HFF-Myc (cell line): ENCODE measurements at places on chromosomes 2 and 18.

DNA sequence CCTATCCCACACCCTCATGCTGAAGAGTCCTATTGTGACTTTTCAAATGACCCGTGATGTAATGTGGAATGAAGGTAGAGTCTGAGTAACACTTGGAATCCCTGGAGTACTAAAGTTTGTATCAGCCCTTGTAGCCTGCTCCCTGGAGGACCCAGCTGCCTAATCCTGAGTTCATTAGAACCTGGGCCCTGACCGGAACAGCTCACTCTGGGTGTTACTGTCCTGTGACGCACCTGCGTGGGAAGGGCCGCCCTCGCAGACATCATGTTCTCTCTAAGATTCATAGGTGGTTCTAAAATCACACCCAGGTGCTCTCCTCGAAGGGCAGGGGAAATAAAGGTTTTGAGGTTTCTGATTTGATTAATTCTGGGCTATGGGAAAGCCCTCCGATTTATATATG, 62.3 kb downstream of the NCK2 start:
- DNase-seq, result no peak

GRCh38 chr2:164302786-164303185, 318.5 kb downstream of the GRB14 start:
- DNase-seq, result no peak

DNA sequence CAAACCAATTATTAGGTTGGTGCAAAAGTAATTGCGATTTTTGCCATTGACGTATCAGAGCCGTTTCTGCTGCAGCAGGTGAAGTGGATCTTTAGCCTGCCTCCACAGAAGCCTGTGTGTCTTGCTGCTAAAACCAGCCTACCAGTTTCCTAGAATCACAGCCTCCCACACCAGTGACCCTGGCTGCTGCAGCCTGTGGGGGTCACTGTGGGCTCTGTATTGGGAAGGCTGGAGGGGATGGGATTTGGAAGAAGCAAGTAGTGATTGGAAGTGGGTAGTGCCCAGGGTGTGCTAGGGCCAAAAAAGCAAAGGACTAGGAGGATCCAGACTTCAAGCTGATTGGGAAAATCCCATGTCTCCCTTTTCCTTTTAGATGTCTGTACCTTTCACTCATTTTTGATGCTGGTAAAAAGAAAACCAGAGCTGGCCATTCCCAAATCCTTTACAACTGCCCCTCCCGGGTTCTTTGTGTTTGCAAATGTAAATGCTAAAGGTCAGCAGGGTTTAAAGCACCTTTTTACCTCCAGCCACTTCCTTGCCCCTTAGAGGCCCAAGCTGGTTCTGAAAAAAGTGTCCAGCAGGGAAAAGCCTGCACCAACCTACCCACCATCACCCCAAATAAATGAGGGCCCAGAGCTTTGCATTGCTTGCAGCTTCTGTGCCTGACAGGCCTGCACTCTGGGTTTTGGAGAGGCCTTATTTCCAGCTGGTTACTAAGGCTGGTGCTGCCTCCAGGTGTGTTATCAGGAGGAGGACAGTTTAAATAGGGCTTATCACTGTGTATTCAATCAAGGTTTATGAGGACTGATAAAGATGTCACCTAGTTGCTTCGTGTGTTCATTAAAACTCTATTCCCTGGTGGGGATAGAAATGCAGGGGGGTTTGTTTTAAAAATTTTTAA, 172.0 kb downstream of the MIB1 start:
- DNase-seq, result no peak

DNA sequence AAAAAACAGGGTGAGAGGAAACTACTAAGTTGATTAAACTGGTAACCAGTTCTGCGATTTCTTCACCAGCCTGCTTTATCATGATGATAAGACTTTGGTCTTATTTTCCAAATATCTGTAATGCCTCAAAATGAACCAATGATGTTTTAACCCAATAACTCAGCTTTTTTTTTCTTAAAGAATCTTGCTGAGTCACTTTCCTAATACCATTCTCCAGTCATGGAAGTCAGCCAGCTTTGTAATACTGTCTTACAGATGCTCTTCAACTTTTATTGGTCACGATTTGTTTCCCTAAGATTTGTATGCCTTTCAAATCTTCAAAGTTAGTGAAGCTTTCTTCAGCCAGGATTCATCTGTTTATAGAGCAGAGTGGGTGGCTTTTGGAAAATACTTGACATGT, 47.7 kb upstream of the SMIM21 start:
- DNase-seq, result peak; percentile 93

GRCh38 chr18:35590935-35591334, 9.4 kb downstream of the GALNT1 start:
- DNase-seq, result no peak

DNA sequence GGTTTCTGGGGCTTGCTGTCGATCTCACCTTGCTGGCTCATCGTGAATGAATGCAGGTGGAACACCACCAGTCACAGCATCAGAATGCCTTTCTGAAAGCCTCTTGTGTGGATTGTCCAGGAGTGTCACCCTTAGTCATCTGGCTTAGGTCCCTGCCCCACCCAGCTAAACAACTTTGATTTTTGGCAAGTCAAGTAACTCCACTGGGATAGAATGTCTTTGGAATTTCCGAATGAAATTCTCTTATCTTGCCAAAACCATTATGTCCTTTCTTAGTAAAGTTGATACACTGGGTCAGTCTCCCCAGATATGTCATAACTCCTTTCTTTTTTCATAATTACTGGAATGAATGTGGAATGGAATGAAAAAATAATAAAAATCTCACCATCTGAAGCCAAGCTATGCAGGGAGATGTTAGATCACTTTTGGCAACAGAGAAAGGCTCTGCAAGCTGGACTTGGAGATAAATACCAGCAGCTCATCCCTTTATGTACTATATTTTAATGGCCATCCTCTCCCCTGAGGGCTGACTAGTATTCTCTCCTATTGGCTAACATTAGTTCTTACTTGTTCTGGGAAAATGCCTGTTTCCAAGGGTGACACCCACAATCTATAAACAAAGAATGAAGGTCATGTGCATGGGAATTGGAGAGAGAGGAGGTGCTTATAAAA, 35.4 kb downstream of the INSIG2 start:
- DNase-seq, result peak; percentile 35

DNA sequence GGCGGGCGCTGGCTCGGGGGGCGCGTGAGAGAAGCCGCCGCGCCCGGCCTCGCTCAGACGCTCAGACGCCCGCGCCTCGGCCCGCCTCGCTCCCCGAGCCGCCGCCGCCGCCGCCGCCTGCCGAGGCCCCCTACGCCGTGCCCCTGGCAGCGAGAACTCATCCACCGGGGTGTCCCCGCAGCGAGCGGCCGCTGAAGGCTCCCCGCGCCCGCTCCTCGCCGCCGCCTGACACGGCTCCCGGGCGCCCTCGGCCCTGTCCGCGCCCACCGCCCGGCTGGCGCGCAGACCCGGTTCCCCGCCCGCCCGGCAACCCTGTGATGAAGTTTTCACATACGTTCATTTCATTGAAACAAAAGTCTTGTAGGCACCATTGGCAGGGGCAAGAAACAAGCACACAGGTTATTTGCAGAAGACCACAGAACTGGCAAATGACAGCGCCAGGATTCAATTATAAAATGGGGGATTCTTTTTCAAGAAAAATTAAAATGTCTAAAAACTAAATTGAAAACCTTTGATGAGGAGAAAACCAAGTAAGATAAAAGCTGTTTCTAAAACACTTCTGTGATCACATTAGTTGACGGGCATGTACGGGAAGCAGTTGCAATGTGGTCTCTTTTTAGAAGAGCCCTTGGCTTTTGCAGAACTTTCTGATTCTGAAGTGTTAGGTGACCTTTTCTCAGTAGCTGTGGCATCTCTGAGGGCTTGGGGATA, 50.5 kb upstream of the TUBA3D start:
- DNase-seq, result no peak

GRCh38 chr18:23573626-23574431, 12.5 kb downstream of the NPC1 start:
- DNase-seq, result no peak

DNA sequence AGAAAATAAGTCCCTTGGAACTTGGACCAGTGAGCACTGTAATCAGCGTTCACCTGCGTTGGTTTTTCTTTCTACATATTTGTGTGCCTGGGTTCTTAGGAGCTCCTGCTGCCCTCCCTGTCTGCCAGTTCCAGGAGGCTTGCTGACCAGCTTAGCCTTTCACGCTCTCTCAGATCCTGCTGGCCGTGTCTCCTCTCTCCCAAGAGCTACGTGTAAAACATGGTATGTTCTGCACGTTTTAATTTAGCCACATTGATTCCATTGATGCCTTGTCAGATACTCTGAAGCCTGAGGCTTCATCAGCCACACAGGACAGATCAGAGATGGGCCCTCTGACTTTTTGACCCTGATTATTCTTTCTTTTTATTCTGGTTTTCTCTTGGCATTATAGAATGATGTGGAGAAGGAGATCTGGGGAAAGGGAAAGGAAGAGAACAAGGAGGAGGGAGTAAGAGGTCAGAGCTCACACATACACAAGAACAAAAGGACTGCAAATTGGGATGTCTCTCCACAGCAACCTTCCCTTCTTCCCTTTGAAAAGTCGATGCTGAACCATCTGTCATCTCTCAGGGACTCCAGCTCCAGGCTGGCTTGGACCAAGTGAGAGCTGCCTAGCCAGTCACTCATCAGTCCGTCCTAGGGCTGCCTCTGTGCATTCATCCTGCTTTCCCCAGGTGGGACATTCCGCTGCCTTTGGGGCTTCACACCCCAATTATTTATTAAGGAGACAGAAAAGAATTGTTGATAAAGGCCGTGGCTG, 152.8 kb downstream of the PIK3C3 start:
- DNase-seq, result no peak

DNA sequence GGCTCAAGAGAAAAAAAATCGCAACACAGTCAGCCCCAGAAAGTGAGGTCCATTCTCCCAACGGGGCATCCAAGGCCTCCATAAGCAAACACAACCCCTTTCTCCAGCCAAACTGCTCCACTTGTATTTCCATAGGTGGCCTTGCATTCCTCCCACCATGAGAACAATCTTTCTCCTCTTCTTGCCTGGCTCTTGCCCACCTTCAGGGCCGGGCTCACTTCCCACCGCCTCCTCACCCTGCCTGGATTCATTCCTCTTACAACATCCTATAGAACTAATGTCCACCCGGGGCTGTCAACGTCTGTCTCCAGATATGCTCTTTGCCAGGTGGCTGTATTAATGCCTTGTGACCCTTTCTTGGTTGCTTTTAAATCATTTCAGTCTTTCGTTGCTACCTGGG, 124.5 kb downstream of the SMAD7 start:
- no peak for DNase-seq

DNA sequence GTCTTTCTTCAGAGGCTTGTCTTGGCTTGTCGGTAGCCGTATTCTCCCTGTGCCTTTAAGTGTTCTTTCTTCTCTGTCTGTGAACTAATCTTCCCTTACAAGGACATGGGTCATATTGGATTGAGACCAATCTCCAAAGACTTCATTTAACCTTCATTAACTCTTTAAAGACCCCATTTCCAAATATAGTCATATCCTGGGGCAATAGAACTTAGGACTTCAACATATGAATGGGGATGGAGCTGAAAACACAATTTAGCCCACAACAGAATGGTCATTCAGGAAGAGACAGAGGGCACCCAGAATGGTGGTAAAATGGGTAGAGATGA, 82.1 kb upstream of the TANK start:
- DNase-seq, result no peak

GRCh38 chr18:6239716-6240115, 175.0 kb downstream of the L3MBTL4 start:
- DNase-seq, result no peak

DNA sequence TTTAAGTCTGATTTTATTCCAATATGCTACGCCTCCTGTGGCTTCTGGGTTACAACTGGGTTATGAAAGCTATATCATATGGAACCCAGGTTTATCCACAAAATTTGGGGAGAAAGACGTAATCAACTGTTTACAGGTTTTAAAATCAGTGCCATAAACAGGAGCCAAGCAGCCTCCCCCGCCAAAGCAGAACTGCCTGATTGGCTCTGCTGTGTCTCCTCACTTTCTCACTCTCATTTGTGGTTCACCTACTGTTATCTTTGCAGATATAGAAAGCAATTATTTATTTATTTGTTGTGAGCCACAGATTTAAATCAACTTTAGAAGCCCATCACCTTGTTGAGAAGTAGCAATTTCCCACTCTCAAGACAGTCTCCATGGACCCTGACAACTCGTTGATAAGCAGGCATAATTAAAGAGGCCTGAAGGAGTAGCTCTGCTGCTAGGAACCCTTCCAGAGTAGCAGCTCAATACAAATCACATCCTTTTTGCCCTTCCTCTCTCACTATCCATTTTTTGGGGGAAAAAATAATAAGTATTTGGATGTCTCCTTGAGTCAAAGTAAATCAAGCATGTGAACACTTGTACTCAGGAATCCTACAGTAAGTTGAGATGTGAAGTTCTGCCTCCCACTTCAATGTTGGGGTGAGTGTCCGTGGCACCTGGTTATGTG, 191.0 kb upstream of the CCDC150 start:
- no peak for DNase-seq

GRCh38 chr2:37664231-37664643, 7.2 kb downstream of the CDC42EP3 start:
- no peak for DNase-seq

DNA sequence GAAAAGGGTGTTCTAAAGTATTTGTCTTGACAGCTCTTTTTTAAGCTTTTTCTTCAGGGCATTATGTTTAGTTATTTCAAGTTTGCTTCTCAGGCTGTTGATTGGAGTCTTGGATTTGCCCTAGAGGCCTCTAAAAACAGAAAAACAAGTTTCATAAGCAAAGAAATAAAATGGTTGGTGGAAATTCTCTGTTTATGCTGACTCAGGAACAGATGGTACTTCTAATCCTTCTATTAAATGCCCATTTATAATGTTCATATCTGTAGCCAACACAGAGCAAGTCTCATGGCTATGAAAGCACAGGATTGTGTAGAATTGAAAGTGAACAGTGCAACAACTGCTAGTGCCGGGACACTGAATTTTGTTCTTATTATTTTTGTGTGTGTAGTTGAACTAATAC, 60.4 kb downstream of the KCNJ3 start:
- DNase-seq, result no peak

DNA sequence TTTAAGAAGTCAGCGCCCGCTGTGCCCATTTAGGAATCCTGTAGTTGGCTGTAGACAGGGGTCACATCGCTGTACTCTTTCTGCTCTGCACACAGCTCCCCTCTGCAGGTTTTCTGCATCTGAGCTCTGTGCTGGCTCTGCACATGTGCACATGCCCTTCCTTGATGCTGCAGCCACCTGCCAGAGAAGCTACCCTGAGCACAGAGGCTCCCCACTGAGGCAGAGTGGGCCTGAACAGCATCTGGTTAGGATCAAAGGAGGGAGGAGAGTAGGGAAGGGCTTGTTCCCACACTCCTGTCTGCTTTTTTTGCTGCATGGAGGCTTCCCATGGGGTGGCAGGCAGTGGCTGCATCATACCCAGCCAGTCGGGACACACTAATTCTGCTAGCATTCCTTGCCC, 238.9 kb downstream of the FHOD3 start:
- no peak for DNase-seq

GRCh38 chr2:129396980-129397599, 582.4 kb upstream of the RAB6C start:
- DNase-seq, result no peak

- no peak for DNase-seq
These were observed 56.0 kb downstream of the TMEM247 start for GRCh38 chr2:46535360-46535759.

- DNase-seq, result no peak
These were observed 276.9 kb downstream of the ZNF804A start for GRCh38 chr2:184875212-184875611.

GRCh38 chr18:5398269-5398668, 102.7 kb upstream of the ZBTB14 start:
- DNase-seq, result no peak

GRCh38 chr2:4151521-4151920, 448.1 kb downstream of the DCDC2C start:
- no peak for DNase-seq
